ENCODE measurements at places on chromosomes 16 and 17.
A peak's percentile ranks its signal among the peaks of the same experiment; 100 is the strongest.

GRCh38 chr16:31248344-31248743, 11.4 kb upstream of the ITGAM start:
- no peak for DNase-seq

- peak; percentile 72 for DNase-seq
These were observed 2.0 kb upstream of the YPEL2 start for GRCh38 chr17:59329176-59330052.

DNA sequence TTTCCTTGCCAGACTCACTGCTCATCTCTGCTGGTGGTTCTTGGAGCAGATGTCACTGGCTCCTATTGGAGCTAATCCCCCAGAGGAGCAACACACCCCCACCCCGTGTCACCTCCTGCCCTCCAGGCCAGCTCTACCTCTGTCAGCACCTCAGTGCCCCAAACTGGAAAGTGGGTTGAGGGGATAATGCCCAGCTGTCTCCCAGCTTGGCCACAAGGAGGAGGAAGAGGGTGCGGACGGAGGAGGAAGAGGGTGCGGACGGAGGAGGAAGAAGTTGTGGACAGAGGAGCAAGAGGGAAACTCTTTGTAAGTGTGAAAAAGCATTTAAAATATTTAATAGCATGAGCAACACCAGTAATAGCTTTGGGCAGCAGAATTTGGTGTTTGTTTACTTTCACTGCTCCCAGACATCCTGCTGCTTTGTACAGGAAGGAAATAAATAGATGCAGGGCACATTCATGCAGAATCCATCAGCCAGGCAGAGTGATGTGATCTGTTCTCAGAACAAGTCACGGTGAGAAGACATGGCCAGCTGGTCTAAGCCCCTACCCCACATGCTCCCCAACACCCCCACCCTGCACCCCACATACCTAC, 82.5 kb downstream of the C17orf67 start:
- no peak for DNase-seq

DNA sequence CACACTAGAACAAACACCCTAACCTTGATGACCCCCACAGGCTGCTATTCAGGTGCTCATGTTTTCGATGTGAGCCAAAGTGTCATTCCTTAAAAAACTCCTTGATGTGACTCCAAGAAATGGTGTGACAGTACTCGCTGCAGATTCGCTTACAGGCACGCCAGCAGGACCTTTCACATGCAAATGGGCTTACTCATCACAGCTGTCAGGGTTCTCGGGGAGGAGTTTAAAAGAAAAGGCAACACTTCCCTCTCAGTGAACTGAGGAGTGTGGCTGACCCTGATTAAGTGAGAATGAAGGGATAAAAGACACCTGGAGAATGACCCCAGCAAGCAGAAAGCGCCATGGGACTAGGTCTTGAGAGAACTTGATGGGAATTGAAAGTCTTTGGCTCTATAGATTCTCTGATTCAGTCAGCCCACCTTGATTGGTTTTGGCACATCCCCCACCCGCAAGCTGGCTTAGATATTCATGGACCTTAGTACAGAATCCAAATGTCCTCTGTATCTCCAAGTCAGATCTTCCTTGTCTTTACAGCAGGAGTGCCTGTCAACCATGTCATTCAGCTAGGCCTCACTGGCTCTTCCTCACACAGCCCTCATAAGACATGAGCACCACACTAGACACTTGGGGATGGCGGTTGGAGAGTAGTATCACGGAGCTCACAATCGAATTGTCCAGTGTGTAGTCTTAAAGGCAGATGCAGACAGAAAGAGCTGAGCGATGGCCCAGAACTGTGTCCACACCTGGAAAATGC, 82.6 kb downstream of the HIC1 start:
- DNase-seq, result no peak

DNA sequence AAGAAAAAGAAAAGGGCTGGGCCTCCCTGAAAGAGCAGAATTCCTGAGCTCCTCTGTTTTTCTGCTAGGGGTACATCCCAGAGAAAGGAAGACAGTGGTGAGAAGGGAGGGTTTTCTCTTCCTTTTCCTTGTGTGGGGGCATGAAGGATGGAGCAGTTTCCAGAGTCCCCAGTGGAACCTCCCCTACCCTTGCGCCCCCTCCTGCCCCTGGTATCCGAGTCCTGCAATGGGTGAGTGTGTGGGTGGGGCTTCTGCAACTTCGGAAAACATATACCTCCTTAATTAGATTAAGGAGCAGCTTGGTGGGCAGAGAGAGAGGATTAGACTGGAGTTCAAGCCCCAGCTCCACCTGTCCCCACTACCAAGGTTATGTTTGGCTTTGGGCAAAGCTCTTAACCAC, 5.4 kb upstream of the GIP start:
- DNase-seq, result no peak

DNA sequence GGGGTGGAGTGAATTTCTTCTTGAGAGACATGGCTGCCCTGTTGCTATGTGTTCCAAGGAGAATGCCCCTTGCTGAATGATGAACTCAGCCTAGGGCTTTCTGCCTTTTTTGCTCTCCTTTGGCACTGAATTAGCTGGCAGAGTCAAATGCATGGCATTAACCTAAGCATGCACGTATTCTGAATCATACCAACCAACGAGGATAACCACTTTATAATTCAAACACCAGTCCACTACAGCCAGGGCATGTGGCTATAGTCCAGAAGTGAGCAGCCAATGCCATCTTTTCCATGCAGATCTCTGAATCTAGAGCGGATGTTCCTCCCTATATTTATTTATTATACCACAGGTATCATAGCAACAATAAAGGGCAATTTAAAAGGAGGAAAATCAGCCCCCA, 15.7 kb downstream of the TMIGD1 start:
- DNase-seq, result no peak

- no peak for DNase-seq
These were observed 23.1 kb downstream of the CREBBP start for GRCh38 chr16:3857189-3858043.

DNA sequence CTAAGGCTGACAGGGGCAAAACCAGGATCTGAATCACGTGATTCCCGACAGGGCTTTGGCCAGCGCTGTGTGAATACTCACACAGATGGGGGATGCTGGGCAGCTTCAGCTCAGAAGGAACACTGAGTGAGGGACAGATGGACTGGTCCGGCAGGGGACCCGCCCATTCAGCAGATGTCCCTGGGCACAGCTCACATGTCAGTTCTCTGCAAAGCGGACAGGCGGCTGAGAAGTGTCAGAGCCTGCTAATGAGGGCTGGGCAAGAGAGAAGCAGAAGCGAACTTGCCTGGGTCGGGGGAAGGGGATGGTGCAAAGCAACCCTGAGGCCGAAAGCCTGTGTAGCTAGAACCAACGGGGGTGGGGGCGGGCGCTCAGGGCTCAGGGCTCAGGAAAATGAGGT, 11.9 kb upstream of the GLIS2 start:
- no peak for DNase-seq

DNA sequence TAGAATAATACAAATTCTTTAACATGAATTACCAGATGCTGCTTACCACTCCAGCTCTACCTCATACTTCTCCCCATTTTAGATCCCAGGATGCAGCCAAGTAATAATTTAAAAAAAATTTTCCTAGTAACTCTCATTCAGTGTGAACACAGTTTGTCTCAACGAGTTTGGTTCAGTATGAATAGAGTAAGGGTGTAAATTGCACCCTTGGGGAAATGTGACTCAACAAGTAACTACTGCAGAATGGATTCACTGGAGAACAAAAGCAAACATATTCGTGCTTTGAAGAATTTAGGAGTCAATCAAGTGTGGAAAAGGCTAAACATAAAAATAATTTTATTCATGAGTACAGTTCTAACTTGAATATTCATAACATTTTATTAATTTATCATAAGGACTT, 23.0 kb downstream of the KCNJ16 start:
- DNase-seq, result no peak

- DNase-seq, result no peak
These were observed 9.2 kb upstream of the ALDOC start for GRCh38 chr17:28585851-28586250.

DNA sequence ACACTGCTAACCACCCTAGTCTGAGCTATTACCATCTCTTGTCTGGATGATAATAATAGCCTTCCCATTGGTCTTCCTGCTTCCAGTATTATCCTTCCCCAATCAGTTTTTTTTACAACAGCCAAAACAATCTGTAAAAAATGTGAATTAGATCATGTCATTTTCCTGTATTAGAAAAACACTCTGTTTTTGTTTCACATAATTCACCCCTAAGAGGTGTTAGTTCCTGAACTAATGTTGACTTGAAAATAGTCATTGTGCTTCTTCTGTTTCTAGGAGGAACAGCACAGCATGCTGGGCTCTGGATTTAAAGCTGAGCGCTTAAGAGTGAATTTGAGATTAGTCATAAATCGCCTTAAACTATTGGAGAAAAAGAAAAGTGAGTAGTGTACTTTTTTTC, 20.0 kb downstream of the IST1 start:
- DNase-seq, result no peak

DNA sequence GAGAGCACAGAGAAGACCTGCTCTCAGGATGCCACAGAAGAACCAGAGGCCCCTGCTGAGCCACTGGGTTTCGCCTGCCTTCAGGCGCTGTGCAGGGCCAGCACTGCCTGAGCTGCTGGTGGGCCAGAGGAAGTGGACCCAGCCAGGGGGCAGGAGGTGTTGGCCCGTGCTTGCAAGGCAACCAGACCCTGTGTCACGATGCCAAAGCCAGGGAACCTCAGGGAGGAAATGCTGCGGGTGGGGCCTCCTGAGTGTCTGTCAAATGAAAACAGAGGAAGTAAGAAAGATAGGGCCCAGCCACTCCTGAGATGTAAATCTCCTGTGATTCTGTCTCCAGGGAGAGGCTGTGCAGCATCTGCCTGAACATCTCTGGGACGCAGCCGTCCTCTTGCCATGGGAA, 58.1 kb upstream of the ADORA2B start:
- DNase-seq, result no peak

DNA sequence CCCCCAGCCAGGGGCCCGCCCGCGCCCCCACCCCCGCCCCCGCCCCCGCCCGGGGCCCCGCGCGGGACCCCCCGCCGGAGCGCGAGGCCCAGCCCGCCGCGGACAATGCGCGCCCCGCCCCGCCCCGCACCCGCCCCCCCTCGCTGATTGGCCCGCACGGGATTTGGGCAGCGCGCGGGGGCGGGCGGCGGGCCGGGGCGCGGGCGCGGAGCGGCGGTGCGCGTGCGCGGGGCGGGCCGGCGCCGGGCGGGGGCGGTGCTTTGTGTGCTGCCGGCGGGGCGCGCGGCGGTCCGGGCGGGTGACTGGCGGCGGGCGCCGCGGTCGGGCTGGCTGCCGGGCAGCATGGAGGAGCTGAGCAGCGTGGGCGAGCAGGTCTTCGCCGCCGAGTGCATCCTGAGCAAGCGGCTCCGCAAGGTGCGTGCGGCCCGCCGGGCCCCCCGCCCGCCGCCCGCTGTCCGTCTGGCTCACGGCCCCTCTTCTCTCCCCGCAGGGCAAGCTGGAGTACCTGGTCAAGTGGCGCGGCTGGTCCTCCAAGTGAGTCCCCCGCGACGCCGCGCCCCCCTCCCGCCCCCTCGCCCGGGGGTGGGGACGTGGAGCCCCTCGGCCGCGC, at the start of gene CBX2:
CBX2 (plus strand) TSS at position 255 of the 610 bp plus-strand sequence; CDS start at position 343, 88 bp downstream.
- peak; percentile 77 for DNase-seq

GRCh38 chr17:70829876-70830275, 660.5 kb downstream of the KCNJ2 start:
- no peak for DNase-seq

DNA sequence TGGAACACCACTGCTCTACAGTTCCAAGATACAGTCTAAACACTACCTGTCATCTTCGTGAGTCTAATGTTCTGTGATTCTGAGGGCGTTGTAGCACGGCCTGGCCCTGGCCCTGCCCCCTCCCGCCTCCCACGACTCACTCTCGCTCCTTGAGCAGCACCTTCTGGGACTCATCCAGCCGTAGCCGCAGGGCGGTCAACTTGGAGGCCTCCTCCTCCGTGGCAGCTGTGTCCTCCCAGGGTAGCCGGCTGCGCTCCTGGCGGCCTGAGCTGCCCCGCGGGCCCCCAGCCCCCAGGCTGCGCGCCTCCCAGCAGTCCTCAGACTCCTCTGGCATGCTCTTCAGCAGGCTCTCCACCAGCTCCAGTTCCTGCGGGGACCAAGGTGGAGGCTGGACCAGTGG, 10.6 kb downstream of the CCDC102A start:
- DNase-seq, result no peak

GRCh38 chr17:55430541-55431288, 9.1 kb upstream of the MMD start:
- no peak for DNase-seq

GRCh38 chr16:35182043-35182677, 1722.7 kb downstream of the TP53TG3F start:
- DNase-seq, result no peak

- no peak for DNase-seq
These were observed 4.6 kb upstream of the EMP2 start for GRCh38 chr16:10584981-10585438.

DNA sequence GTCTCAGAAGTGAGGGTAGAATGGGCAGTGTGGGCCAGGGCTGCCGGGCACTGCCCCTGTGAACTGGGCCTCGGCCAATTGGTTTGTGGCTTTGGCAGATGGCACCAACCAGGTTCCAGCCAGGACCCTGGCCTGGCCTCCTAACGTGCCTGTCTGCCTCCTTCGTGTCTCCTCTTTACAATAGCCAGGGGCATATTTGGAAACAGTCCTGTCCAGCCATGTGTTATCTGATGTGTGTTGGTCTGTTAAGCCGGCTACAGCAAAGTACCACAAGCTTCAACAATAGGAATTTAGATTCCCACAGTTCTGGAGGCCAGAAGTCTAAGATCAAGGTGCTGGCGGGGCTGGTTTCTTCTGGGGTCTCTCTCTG, 14.6 kb downstream of the CRISPLD2 start:
- DNase-seq, result no peak

DNA sequence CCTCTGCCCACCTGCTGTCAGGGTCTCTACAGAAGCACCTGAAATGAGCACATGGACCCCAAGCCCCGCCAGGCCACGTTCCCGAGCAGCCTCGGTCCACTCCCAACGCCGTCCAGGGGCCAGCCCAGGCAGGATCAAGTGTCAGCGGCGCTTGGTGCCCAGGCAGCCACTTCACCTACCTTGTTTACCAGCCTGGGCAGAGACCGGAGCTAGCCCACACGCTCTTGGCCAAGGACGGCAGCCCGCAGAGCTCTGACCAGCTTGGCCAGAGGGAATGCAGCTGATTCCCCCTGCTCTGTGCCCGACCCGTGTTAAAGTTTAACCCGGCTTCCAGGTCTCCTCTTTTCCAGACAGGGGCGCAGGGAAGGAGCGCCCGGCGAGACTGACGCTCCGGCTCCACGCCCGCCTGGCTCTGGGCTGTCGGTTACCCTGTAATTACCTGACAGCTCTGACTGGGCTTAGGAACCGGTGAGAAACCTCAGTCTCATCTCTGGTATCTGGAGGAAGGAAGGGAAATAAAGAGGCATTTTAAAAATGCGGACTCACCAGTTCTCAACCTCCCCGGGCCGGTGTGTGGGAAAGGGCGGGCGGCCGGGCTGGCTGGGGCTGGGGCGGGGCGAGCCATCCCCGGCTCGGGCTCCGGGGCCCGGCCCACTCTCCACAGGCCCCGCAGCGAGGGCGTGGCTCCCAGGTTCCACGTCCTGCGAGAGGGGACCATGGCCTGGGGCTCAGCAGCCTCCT, 4.6 kb downstream of the KIFC3 start:
- DNase-seq, result no peak

- DNase-seq, result peak; percentile 45
These were observed 39.0 kb downstream of the DNAH17 start for GRCh38 chr17:78538033-78538776.

GRCh38 chr17:45688353-45688752, 95.8 kb upstream of the CRHR1 start:
- no peak for DNase-seq

All from activated CD8-positive, alpha-beta T cell treated with anti-CD3 and anti-CD28 coated beads for 36 hours (primary cell).